ENCODE measurements at places on chromosomes 6 and 20.

DNA sequence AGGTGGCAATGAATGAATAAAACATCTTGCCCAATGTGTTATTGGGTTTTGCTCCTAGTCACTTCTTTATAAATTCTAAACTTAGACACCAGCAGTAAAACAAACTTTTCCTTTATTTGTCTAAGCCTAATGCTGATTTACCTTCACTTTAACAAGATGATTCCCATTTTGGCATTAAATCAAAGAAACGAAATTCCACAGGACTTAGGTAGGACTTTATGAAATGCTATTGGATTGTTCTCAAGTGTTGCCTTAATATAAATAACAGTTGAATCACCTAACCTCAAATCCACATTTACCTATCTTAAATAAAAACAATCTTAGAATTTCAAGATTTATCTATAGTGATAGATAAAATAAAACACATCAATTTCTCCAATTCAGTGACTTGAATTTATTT is 831.8 kb downstream of the EPHA7 start:
- no peak for DNase-seq

DNA sequence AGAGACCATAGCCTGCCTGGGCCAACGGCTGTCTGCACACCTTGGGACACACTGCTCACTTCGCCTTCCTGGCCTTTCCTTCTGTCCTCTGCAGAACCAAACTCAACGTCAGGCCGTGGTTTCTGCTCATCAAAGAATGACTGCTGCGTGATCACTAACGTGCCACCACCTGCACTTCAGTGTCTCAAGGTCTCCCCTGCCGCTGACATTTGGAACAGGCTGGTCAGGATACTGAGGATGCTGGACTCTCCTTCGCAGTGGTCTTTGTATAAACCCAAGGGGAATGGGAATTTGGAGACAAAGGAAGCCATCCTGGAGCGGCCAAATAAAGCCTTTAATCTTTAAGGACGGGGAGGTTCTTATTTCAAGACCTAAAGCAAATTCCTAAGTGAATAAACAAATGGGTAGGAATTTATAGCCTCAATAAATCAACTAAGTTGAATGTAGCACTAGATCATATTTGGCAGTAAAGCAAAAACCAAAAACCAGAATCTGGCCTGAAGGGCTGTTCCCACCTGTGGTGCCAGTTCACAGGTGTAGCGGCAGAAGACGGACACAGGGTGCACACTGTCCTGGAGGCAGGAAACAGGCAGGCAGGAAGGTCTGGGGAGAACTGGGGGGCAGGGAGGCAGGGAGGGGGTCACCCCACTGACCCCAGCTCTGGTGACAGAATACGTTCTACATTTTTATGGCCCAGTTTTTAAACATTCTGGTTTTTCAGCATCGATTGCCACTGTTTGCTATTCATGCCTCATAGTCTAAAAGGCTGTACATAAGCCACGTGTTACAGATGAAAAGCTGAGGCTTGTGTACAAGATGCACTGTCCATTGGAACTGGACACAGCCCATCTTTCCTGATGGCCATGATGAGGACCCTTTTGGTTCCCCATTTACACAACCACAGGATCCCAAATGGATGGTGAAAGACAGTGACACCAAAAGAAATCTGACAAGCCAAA is 36.6 kb downstream of the ABHD12 start:
- DNase-seq = no peak

GRCh38 chr6:164039954-164040375 is 625.4 kb downstream of the QKI start:
- DNase-seq = peak; percentile 59

DNA sequence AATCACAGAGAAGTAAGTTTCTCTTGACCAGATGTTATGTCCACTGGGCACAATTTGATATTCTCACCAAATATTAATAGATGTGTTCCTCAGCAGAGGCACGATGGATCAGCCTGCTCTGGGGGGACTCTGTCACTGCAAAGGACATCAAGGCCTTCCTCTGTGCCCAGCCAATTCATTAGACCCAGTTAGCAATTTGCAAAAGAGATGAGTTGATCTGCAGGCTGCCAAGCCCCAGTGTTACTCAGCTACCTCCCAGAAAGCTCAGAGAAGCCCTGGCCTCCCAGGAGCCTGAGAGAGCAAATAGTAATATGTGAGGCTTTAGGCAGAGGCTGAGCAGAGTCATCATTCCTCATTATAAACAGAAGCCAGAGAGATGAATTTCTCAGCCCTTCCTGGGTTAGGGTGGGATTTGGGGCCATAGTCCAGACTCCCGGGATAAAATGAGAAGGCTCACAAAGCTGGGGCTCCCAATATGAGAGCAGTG is 54.2 kb downstream of the ZNF831 start:
- DNase-seq = no peak

DNA sequence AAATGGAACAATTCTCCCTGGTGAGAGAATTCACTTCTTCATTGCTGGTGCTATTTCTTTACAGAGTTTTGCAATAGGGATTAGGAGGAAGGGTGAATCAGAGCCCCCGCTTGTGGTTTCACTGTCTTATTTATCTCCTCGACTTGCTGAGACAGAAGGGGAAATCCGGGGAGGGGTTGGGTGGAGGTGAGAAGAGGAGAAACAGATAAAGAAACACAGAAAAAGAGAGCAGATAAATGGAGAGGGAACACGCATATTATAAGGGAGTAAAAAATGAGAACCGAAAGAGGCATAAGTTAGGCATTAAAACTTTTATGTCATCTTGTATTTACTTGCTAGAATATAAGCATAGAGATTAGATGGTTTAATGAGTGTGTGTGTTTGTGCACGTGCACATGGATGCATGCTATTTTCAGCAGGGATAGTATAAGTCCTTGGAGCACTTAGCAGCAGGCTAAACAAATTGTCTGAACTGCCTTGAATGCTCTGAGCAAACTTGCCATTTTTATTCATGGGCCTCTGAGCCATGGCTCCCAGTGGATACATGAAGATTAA is 105.0 kb downstream of the OLIG3 start:
- peak; percentile 39 for DNase-seq

DNA sequence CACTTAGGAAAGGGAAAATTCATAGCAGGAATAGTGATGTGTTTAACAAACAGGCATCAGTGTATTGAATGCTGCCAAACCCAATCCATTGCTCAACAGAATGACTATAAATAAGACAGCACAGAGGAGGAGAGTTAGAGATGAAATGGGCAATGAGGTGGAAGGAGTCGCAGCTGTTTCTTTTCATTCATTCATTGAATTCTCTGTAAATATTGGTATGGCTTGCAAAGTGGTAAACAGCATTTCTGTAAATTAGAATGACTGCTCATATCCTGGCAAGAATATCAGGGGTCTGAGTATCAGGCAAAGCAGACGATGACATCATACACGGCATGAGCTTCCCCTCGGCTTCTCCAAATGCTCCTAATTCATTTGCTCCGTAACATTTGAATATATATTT is 703.6 kb upstream of the SLC35B3 start:
- DNase-seq = no peak

DNA sequence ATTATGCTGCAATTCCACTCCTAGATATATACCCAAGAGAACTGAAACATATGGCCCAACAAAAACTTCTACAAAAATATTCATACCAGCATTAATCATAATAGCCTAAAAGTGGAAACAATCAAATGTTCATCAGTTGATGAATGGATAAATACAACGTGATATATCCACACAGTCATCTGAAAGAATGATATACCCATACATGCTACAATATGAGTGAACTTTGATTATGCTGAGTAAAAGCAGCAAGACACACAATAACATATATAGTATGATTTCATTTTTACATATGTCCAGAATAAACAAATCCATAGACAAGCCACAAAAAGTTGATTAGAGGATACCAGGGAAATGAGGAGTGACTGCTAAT is 30.7 kb downstream of the CDK19 start:
- DNase-seq = no peak
